Pancreas (tissue), 10 donors: ENCODE measurements at places on chromosomes 2 and 18. TPM values are rescaled to one million over a fixed set of nuclear protein-coding genes. Genes with fewer than 3 reads are reported as not detected.

EPAS1 gene
- total RNA-seq = 106 TPM

DNA sequence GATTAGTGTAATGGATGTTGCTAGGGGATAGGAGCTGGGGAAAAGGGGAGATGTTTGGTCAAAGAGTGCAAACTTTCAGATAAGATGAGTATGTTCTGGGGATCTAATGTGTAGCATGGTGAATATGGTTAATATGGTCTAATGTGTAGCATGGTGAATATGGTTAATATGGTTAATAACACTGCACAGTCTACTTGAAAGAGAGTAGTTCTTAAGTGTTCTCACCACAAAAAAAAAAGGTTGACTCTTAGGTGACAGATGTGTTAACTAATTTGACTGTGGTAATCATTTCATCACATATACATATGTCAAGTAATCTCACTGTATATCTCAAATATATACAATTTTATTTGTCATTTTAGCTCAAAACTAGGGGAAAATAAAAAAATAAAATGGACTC is 121.3 kb upstream of the CD226 start:
- DNase-seq = no peak
- no peaks in the 10 kb centered on the region for H3K4me1 ChIP-seq
- no peak overlapping the region for H3K4me3 ChIP-seq
- H3K36me3 ChIP-seq = no peaks in the 10 kb centered on the region
- no peak overlapping the region for H3K27ac ChIP-seq
- H3K27me3 ChIP-seq = no peaks in the 10 kb centered on the region

IL1RL1 gene
- total RNA-seq = 1.5 TPM

DNA sequence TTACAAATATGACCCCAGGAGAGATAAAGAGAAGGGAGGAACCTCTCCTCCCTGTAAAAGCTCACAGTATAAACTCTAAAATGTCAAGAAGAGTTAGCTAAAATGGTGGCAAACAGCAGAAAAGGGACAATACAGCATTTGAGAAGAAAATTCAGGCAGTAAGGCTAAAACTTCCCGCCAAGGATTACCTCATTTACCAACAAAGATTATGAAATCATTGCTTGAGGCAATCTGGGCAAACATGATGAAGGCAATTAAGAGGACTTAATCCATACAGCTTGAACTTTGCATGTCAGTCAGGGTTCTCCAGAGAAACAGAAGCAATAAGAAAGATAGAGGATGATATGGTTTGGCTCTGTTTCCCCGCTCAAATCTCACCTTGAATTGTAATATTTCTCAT is 81.4 kb downstream of the CMPK2 start:
- no peak overlapping the region for H3K4me3 ChIP-seq
- DNase-seq = no peak
